Activated CD4-positive, alpha-beta memory T cell treated with anti-CD3 and anti-CD28 coated beads, Interleukin-2, amount 10 ng/mL, durations not matched to agents 7 days and 5 days (primary cell): ENCODE measurements at places on chromosomes 5 and 9. TPM values are rescaled to one million over a fixed set of nuclear protein-coding genes. Genes with fewer than 3 reads are reported as not detected.

The SLC28A3 gene
- total RNA-seq: 0.20 TPM

The SPAAR gene
- total RNA-seq: not detected

The POU5F2 gene
- 0.68 TPM for total RNA-seq

The KIF2A gene
- total RNA-seq: 251 TPM

The ORM2 gene
- not detected for total RNA-seq

The SCGB3A2 gene
- total RNA-seq: not detected

The TRAF1 gene
- total RNA-seq: 74.3 TPM

The CCNJL gene
- total RNA-seq: not detected

The NR2F1-AS1 gene
- not detected for total RNA-seq

The PSMD5 gene
- 51.8 TPM for total RNA-seq

The PRLR gene
- not detected for total RNA-seq

The SHISAL2B gene
- total RNA-seq: not detected

The WDR38 gene
- total RNA-seq: not detected

The MELK gene
- total RNA-seq: 56.1 TPM

The SLIT3 gene
- total RNA-seq: not detected

The GRXCR2 gene
- total RNA-seq: not detected

The SLC36A2 gene
- not detected for total RNA-seq

The SPATA9 gene
- total RNA-seq: not detected

The RETREG1 gene
- 17.3 TPM for total RNA-seq

The CCDC152 gene
- total RNA-seq: 3.4 TPM

The LMX1B gene
- total RNA-seq: not detected

The PCDHA9 gene
- total RNA-seq: not detected

The IER5L gene
- 3.0 TPM for total RNA-seq

The RC3H2 gene
- total RNA-seq: 55.1 TPM

The FRRS1L gene
- not detected for total RNA-seq

The CRHBP gene
- total RNA-seq: 0.43 TPM

The IL9 gene
- not detected for total RNA-seq

The NRARP gene
- total RNA-seq: 0.75 TPM

The SEMA4D gene
- total RNA-seq: 339 TPM

The TMEM171 gene
- not detected for total RNA-seq

The FOXD4L3 gene
- total RNA-seq: not detected

The NSG2 gene
- total RNA-seq: not detected

The INSYN2B gene
- not detected for total RNA-seq

The GDNF gene
- not detected for total RNA-seq

The OTP gene
- not detected for total RNA-seq

The ANXA2R gene
- 28.3 TPM for total RNA-seq

The ANKRD55 gene
- 3.7 TPM for total RNA-seq

The ZNF608 gene
- total RNA-seq: not detected

The PCDHGA5 gene
- total RNA-seq: not detected

The FGF18 gene
- not detected for total RNA-seq

The QRFP gene
- total RNA-seq: not detected

The GRHPR gene
- total RNA-seq: 51.2 TPM

The PCDHA1 gene
- not detected for total RNA-seq

The ADGRV1 gene
- total RNA-seq: not detected

The PCAT7 gene
- total RNA-seq: not detected

The DOCK8 gene
- 370 TPM for total RNA-seq

The IFNA10 gene
- not detected for total RNA-seq

The ATP10B gene
- total RNA-seq: not detected

The TRPM6 gene
- total RNA-seq: not detected

The FOXI1 gene
- not detected for total RNA-seq

The RIOK2 gene
- 24.9 TPM for total RNA-seq

The HTR4 gene
- total RNA-seq: not detected

The PTGER4 gene
- total RNA-seq: 51.0 TPM

The PCDHA13 gene
- not detected for total RNA-seq

The ANP32B gene
- 335 TPM for total RNA-seq
